Chondrocyte (in vitro differentiated cells): ENCODE measurements at places on chromosomes 6 and 20. TPM values are rescaled to one million over a fixed set of nuclear protein-coding genes. Genes with fewer than 3 reads are reported as not detected.

The RIN2 gene
- 24.4 to 45.7 TPM (median 27.8 TPM) in 3 replicates for total RNA-seq

The BTN1A1 gene
- not detected in 3 replicates for total RNA-seq

The NKAIN4 gene
- total RNA-seq: 2.2 to 3.1 TPM (median 3.0 TPM) in 3 replicates

The HLA-DQA1 gene
- total RNA-seq: not detected in 3 replicates

The ANKRD66 gene
- total RNA-seq: not detected in 3 replicates

The CCN2 gene
- total RNA-seq: 1,296 to 1,346 TPM (median 1,334 TPM) in 3 replicates

GRCh38 chr20:58596750-58597248, 54.3 kb upstream of the STX16 start:
- no peak for DNase-seq

DNA sequence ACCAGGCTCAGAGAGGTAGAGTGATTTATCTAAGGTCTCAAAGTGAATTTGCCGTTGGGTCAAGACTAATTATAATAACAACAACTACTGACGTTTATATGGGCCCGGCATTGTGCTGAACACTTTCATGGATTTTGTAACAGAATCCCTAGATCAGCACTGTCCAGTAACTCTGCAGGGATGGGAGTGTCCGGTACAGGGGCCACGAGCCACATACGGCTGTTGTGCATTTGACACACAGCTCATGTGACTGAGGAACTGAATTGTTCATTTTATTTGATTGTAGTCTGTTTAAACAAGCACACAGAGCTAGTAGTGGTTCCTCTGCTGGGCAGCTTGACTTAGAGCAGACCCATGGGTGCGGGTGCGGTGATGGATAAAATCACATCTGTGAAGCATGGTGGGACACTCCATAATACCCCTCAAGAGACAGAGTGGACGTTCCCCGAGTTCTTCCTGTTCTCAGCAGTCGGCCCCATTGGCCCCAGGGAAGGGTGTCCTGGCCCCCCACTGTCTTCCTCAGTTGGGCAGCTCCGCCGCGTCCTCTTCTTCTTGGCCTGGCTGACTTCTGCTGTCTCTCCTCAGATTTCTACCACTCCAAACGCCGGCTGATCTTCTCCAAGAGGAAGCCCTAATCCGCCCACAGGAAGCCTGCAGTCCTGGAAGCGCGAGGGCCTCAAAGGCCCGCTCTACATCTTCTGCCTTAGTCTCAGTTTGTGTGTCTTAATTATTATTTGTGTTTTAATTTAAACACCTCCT, 6.8 kb downstream of the CDKN1A start:
- no peak for DNase-seq

GRCh38 chr20:45752746-45753145, 30.6 kb downstream of the SPINT4 start:
- DNase-seq: no peak

DNA sequence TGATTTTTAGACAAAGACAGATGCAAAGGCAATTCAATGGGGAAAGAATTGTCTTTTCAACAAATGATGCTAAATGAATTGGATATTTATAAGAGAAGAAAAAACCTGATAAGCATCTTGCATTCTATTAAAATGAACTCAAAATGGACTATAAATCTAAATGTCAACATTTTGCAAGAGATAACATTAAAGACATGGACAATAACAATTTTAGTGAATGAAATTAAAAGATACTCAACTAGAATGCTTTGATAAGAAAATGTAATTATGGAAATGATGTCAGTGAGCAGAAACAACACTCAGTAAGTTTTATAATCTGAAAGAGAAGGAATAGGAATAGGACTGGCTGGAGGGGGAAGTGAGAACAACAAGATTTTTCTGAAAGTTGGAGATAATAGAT, 421.7 kb downstream of the C6orf118 start:
- no peak for DNase-seq

DNA sequence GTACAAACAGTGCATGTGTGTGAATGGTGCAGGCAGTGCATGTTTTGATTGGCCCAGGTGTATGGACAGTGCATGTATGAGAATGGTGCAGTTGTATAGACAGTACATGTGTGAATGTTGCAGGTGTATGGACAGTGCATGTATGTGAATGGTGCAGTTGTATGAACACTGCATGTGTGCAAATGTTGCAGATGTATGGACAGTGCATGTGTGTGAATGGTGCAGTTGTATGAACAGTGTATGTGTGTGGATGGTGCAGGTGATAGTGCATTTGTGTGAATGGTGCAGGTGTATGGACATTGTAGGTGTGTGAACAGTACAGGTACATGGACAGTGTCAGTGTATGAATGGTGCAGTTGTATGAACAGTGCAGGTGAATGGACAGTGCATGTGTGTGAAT, 4.0 kb upstream of the KLHL31 start:
- no peak for DNase-seq

- DNase-seq: no peak
Observed at GRCh38 chr20:24910461-24910860, 38.6 kb upstream of the CST7 start.

- DNase-seq: peak; percentile 70
Observed at GRCh38 chr20:38270869-38271605, 10.5 kb upstream of the KIAA1755 start.

DNA sequence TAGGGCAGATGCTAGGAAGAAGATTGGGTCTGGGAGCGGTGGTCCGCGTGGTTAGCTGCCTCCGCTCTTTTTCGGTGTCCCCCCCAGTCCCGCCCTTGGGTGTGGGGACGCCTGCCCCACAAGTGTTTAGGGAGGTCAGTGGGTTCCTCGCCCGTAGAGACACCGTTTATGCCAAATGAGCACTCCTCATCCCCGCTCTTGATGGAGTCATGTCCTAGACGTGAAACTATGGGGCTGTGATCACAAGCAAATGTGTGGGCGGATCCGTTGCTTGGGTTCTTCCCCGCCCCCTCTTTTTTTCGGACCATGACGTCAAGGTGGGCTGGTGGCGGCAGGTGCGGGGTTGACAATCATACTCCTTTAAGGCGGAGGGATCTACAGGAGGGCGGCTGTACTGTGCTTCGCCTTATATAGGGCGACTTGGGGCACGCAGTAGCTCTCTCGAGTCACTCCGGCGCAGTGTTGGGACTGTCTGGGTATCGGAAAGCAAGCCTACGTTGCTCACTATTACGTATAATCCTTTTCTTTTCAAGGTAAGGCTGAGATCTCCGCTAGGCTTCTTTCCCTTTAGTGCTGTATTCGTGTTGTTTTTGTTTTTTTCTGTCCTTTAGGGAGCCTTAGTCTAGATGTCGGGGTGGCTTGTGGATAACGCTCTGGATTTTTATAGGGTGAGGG, at the start of gene HSP90AB1:
TSS of gene HSP90AB1 (plus strand) at position 439 of the 675 bp plus-strand sequence. CDS start 1,529 bp downstream, outside the sequence.
- peak; percentile 96 for DNase-seq

DNA sequence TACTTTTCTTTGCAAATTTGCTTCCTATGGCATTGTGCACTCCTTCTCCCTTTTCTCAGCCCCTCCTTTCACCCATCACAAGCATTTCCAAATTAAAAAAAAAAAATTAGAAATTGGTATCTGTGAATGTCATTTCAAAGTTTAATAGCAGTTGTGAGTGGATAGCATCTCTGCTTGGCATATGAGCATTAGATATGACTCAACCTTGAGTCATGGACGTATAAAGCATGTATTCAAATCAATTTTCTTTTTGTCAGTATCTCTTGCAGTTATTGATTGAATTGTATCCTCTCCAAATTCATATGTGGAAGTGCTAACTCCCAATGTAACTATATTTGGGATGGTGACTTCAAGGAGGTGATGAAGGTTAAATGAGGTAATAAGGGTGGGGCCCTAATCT, 60.1 kb upstream of the MAP3K7 start:
- DNase-seq: no peak

- no peak for DNase-seq
Observed at GRCh38 chr6:159760602-159761057, 1.2 kb upstream of the ACAT2 start.

GRCh38 chr6:159968295-159969203, at the start of gene IGF2R:
TSS of gene IGF2R (plus strand) at chr6:159969082. CDS start at chr6:159969247, 165 bp downstream.
- DNase-seq: no peak

GRCh38 chr20:4613184-4613583, 108.5 kb upstream of the PRND start:
- no peak for DNase-seq
